Right cardiac atrium (tissue), 5 donors: ENCODE measurements at places on chromosomes 3 and 15. TPM values are rescaled to one million over a fixed set of nuclear protein-coding genes. Genes with fewer than 3 reads are reported as not detected.

- DNase-seq, result no peak
Observed at GRCh38 chr15:66498501-66499386, 1.2 kb upstream of the SNAPC5 start.

GRCh38 chr15:100254691-100255090 is 87.1 kb downstream of the ADAMTS17 start:
- DNase-seq, result no peak

DNA sequence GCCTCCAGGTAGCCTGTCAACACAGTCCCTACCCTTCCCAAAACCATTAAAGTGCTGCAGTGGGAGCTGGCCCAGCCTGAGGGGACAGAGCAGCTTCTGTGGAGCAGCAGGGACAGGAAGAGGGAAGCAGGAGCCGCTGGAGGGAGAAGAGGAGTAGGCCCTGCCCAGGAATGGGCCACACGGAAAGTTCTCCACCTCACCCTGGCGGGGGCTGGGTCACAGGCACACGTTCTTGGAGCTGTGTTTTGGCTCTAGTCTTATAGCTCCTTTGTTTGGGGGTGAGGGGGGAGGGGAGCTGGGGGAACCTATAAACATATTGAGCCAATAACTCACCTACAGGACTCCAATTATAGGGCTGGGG is 508.6 kb downstream of the SHQ1 start:
- DNase-seq, result no peak

DNA sequence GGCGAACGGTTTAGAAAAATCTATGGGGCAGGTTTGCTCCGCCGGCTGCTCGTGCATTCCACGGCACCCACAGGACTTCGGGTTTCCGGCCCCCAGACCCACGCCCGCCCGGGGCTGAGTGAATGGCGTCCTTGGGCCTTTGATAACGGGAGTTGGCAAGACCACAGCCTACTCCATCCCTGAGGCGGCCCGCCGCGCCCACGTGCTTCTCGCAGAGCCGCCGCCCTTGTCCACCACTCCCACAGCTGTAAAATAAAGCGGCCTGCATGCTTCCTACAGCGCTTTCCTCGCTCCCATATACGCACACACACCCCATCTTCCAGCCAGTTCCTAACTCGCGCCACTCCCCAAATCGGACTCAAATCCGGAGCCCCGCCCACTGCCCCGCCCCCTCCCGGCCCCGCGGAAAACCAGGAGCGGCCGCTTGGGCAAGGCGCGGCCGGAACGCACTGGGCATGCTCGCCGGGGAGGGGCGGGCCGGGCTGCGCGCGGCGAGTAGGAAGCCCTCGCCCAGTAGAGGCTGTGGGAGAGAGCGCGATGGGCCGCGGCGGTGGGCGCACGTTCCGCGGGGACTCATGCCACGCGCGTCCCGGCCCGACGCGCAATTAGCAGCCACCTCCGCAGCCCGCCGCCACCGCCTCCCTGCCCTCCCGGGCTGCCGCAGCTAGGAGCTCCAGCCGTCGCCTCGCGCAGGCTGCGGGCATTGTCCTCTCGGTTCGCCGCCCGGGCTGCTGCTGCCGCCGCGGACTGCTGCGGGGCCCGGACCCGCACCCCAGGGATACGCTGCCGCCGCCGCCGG is at the start of gene RAP2B:
RAP2B (plus strand) TSS at position 513 of the 799 bp plus-strand sequence. CDS start 468 bp downstream, outside the sequence.
- DNase-seq, result peak; percentile 99

DNA sequence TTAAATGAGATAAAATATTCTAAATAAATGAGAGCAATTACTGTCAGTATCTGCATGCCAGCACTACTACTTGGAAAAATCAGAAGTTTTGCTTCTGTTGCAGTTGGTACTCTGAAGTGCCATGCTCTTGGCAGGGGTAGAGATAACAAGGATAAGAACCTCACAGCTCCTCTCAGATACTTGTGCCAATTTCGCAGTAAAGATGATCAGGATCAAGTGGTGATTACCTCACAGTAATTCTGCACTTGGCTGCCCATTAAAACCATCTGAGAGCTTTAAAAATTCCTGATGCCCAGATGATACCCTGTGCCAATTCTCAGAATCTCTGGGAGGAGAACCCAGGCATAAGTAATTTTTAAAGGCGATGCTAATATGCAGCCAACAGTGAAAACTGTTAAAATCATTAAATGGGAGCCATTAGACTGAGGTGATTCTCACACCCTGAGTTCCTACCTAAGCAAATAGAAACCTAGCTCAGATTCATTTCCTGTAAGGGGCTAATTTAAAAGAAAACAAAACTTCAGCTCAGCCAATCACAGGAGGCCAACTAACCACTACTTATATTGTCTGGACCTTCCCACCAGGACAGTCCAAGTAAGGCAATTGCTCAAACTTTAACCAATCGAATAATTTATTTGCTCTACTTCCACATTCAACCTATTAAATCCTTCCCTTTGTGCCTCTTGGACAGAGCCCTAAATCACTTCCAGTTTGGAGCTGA is 171.2 kb downstream of the KCNMB2 start:
- no peak for DNase-seq

- DNase-seq, result no peak
Observed at GRCh38 chr3:25084016-25084415, 344.0 kb upstream of the RARB start.

DNA sequence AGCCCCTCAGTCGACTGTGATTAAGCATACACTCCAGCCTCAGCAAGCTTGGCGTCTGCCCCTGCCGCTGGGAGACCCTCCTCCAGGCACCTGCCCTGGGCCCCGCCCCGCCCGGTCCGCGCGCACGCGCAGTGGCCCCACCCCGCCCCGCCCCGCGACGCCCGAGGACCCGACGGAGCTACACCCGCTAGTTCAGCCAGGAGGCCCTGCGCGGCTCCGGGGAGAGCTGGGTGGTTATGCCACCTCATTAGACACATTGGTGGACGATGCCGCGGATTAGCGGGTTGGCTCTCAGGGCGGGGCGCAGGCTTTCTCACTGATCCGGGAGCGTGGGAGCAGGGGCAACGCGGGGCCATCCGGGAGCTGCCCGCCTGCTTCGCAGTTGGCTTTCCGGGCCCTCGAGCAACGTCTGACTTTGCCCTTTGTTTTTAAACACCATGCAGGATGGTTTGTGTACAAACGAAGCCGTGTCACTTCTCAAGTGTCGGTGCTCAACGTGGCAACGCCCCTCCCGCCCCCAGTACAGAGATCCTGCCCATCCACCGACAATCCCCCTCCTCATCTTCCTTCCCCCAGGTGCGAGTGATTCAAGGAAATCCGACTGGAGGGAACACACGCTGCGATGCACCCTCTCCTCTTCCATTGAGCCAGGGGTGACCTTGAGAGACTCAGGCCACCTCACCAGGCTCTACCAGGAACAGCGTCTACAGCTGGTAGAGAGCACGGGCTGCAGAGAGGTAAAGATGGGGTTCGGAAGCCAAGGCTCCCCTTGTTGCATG is 109.3 kb downstream of the SHQ1 start:
- DNase-seq, result peak; percentile 36

- no peak for DNase-seq
Observed at GRCh38 chr15:50064673-50065072, 54.4 kb downstream of the ATP8B4 start.

- DNase-seq, result no peak
Observed at GRCh38 chr3:2847062-2847841, 262.9 kb downstream of the IL5RA start.

- DNase-seq, result no peak
Observed at GRCh38 chr3:194275291-194275690, 75.8 kb downstream of the CPN2 start.

DNA sequence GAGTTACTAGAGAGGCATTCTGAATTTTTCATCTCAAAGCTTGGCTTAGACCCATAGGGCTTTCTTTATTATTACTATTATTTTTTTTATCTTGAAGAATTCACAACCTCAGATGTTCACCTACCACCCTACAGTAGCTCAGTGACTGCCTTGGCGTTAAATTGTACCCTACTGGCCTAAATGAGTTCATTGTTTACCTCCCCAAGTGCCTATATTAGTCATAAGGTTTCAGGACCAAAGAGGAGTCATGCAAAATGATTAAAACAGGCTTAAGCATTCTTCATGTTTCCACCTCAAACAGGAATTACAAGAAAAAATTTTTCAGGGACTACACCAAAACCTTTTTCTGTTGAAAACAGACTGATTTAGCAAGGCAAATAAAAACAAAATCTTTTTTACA is 751.5 kb downstream of the SQOR start:
- DNase-seq, result no peak

- DNase-seq, result no peak
Observed at GRCh38 chr3:21704796-21705195, 46.2 kb downstream of the ZNF385D start.

GRCh38 chr3:181718369-181718768 is 6.6 kb downstream of the SOX2 start:
- no peak for DNase-seq

DNA sequence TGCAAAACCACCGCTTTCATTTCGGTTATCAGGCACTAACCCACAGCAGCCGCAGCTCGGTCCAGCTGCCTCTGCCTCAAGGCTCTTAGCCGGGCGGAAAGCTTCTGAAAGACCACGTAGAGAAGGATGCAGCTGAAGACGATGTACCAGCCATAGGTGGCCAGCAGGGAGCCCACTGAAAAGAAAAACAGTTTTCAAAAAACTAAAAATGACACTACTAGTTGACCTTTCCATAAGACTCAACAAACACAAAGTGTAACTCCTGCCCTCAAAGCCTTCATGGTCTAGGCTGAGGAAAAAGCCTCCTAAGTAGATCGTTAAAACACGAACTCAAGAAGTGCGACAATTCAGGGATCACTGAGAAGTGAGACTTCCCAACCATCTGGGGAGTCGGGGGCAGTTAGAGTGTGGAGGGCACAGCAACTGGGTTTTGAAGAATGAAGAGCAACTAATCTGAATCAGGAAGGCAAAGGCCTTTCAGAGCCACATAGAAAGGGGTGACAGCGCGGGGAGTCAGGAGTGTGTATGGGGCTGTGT is 716 bp downstream of the SELENOS start:
- no peak for DNase-seq

- DNase-seq, result no peak
Observed at GRCh38 chr3:178022599-178022998, 513.6 kb upstream of the KCNMB2 start.

GRCh38 chr15:71352765-71353164 is 237.5 kb downstream of the THSD4 start:
- DNase-seq, result no peak

DNA sequence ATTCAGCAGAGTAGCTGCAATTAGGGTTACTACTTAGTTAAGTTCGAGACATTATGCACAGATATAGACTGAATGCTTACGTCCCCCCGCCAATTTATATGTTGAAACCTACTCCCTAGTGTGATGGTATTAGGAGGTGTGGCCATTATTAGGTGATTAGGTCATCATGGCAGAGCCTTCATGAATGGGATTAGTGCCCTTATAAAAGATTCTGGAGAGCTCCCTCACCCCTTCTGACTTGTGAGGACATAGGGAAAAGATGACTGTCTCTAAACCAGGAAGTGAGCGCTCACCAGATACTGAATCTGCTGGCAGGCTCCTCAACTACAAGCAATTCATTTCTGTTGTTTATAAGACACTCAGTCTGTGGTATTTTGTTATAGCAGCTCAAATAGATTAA is 25.6 kb upstream of the TEX9 start:
- DNase-seq, result no peak

DNA sequence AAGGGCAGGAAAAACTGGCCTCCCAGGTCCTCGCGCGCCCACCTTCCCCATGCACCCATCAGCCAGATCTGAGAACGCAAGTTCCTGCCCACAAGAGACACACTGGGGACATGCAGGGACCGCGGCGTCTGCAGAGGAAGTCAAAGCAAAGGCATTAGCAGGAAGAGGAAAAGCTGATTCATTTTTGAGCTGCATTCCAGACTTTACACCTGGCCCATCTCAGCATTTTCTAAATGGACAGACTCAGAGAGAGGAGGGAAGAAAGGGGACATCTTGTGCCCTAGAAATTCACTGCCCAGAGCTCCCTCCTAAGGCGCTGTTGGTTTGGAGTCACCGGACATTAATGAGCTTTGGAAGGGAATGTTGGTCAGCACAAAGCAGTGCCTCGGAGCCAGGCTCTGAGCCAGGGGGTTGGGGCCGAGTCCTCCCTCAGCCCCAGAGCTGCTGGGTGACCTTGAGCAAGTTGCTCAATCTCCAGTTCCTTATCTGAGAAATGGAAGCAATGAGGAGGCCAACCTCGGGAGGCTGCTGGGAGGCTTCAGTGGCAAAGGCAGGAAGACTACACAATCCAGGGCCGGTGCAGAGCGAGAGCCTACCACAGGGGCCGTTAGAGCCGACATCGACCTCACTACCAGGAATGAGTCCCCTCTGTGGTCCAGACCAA is 150.5 kb upstream of the IQSEC1 start:
- peak; percentile 83 for DNase-seq

DNA sequence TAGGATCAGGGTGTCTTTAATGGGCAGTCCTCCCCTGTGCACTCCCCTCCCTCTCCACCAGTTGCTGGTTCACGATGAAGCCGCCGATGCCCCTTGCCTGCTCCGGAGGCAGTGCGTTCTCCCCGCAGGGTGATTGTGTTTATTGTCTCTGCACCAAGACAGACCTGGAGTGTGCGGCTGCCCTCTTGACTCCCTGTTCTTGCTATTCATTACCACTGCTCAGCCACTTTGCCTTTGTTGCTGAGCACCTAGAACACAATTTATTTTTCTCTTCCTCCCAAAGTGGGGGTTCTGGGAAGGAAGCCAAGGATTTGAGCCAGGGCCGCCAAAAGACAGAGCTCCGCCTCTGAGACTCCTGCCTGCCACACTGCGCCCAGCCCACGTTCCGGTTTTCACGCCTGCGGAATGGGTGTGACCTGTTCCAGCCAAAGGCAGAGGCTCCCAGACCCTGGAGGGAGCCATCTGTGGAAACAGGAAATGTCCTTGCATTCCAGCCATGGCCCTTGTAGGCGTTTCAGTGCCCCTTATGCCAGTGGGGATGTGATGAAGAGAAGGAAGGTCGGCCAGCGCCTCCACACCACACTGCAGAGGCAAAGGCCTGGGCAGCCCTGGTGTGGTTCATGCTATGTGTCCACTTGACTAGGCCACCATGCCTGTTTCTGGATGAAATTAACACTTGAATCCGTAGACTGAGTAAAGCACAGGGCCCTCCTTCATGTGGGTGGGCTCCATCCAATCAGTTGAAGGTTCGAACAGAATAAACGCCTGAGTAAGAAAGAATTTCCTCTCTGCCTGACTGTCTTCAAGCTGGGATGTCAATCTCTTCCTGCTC is 85.8 kb downstream of the HMG20A start:
- DNase-seq, result peak; percentile 95

Gene SFMBT1
- total RNA-seq, result 16.8 TPM

Gene PYGO1
- 7.2 TPM for total RNA-seq

Gene SLCO2A1
- total RNA-seq, result 100 TPM

Gene NCK1
- total RNA-seq, result 21.2 TPM

Gene HMCES
- 39.2 TPM for total RNA-seq

Gene EFCC1
- 0.79 TPM for total RNA-seq

Gene ACAA1
- total RNA-seq, result 93.7 TPM

Gene RPL29
- 548 TPM for total RNA-seq

Gene ARPIN
- 16.0 TPM for total RNA-seq

Gene C3orf70
- total RNA-seq, result 3.5 TPM

Gene CCR9
- total RNA-seq, result not detected

Gene ZNF860
- 0.12 TPM for total RNA-seq

Gene TMCO5A
- total RNA-seq, result not detected

Gene ZSCAN29
- total RNA-seq, result 12.3 TPM

Gene DOCK3
- total RNA-seq, result 4.1 TPM

Gene GHSR
- total RNA-seq, result not detected

Gene GOLGA8N
- 11.0 TPM for total RNA-seq

Gene KNG1
- 0.53 TPM for total RNA-seq

Gene EPM2AIP1
- 21.8 TPM for total RNA-seq

Gene MKRN3
- 1.1 TPM for total RNA-seq
